Stimulated activated CD4-positive, alpha-beta T cell treated with anti-CD3 and anti-CD28 coated beads, Interleukin-4, amount 100 ng/mL, for 48 hours (primary cell): ENCODE measurements at places on chromosomes 5 and 9.

- DNase-seq = no peak
Observed at GRCh38 chr5:173234129-173234790, 746 bp downstream of the NKX2-5 start.

DNA sequence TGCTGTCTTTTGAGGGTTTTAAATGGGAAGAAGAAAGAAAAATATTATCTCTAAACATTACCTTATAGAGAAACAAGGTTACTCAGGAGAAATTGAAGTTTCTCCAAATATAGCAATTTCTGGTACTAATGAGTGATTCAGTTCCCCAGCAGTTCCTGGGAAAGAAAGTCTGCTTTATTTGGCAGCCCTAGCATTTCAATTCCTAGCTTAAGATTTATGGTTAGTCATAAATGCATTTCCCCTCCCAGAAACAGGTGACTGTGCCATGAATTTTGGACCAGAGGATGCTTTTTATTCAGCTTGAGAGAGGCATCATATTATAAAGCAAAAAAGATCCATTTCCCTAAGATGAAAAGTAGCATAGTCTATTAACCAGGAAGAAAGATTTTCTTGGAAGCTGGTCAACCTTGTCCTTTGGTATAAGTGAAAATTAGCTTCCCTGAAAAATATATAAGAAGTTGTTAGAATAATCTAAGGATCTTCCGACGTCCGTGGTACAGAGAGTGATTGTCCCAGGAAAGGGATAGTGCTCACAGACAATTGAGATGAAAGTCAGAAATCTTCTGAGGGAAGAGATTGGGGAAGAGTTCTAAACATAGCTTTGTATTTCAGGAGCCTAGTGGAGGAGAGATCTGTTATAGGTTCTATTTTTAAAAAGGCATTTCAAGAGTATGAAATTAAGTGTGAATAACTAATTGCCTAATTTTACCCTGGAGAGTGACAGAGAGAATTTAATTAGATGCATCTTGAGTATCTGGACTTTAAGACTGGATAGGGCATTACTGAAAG lies 164.9 kb downstream of the ESM1 start:
- no peak for DNase-seq

- no peak for DNase-seq
Observed at GRCh38 chr5:74281166-74281565, 359.4 kb downstream of the ENC1 start.

GRCh38 chr5:68344447-68345111 lies 129.0 kb downstream of the PIK3R1 start:
- no peak for DNase-seq

DNA sequence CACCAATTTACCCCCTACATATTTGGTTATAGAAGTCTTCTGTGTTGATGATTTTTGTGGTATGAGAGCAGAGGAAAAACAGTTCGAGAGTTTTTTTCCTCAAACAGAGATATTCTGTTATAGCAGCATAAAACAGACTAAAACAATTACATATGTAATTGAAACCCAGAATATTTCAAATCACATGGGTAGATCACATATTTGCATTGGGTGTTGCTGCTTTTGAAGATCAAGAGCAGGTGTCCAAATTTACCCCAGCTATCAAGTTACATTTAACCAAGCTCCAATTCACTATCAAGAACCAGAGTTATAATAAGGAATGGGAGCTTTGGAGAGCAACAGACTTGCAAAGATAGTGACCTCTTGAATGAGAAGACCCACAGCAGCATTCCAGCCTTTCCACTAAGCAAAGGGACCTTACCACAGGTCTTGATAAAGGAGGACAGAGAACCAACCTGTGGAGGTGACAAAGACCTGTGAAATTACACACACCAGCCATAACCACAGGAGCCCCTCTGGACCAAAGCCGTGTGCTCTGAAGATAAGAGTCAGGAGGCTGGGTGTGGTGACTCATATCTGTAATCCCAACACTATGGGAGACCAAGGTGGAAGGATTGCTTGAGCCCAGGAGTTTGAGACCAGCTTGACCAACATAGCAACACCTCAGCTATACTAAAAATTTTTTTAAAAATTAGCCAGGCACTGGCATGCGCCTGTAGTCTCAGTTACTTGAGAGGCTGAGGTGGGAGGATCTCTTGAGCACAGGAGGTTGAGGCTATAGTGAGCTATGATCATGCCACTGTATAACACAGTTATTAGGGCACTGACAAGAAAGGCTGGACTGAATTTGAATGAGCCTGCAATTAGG lies 4.0 kb upstream of the CCL28 start:
- no peak for DNase-seq

DNA sequence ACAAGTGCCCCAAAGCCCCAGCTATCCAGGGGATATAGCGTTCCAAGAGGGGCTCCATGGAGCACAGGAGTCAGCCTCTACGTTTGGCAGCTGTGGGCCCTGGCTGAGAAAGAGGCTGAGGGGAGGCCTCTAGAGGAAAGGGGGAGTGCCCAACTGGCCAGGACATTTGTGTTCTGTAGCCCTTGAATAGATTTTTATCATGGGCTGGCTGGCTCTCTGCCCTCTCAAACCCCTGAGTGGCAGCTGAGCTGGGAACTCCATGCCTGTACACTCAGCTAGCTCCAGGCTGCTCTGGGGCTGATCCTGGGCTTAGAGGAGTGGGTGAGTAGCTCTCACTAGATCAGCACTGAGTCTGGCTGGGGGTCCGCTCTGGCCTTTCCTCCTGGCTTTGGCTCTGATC lies 285.0 kb downstream of the ZSWIM6 start:
- DNase-seq = no peak

- no peak for DNase-seq
Observed at GRCh38 chr9:101738566-101739183, at the start of gene GRIN3A. Gene GRIN3A, minus strand, starts transcription at chr9:101738647. Its CDS starts 668 bp downstream, at chr9:101737979.

GRCh38 chr5:32961059-32961415 lies 249.9 kb downstream of the NPR3 start:
- no peak for DNase-seq

DNA sequence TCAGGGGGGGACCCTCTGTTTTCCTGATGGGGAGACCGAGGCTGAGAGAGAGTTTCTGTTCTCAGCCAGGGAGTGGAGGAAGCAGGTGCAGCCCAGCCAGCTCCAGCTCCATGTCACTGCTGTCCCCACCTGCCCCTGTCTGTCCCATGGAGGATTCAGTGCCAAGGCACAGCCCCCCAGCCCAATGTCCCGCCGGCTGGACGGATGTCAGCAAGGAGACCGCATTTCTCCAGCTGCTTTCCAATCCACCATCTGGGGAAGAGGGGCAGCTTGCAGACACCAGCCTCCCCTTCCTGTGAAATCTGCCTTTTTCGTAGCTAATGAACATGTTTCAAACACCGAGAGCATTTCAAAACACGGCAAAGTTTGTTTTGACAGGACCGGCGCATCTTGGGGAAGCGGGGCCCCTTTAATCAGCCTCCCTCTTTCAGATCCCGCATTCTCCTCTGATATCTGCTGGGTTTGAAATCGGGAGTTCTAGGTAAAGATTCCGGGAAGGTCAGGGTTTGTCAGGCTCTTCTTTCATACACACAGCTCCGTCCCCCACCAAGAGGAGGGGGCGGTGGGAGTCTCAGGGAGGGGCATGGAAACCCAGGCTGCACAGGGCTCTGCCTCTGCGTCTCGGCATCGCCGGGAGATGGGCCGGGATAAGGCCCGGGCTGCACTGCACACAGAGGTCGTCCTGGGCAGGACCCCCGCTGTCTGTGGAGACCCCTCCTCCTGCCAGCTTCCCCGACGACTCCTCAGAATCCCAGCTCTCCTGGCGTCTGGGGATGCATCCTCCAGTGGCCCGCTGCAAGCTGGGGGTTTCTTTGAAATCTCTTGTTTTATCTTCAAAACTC lies 74.8 kb downstream of the NEK6 start:
- no peak for DNase-seq

GRCh38 chr9:106478312-106478711 lies 384.7 kb upstream of the ZNF462 start:
- no peak for DNase-seq

- no peak for DNase-seq
Observed at GRCh38 chr5:173634465-173634983, 18.1 kb upstream of the BOD1 start.

DNA sequence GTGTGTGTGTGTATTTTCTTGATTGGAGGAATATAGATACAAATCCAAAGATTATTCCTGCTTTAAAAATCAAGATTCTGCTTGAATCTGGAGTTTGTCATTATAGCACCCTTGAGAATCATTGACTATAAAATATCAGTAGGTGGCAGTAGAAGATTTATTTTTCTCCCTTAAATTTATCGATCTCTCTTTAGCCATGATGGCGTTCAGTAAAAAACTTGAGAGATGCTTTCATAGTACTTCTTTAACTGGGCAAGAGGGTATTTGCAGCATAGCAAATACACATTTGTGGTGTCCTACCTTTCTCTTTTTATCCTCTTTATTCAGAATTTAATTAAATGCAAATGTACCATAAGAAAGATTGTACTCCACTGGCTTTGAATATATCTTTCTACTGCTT lies 307.7 kb downstream of the ADGRV1 start:
- DNase-seq = no peak

DNA sequence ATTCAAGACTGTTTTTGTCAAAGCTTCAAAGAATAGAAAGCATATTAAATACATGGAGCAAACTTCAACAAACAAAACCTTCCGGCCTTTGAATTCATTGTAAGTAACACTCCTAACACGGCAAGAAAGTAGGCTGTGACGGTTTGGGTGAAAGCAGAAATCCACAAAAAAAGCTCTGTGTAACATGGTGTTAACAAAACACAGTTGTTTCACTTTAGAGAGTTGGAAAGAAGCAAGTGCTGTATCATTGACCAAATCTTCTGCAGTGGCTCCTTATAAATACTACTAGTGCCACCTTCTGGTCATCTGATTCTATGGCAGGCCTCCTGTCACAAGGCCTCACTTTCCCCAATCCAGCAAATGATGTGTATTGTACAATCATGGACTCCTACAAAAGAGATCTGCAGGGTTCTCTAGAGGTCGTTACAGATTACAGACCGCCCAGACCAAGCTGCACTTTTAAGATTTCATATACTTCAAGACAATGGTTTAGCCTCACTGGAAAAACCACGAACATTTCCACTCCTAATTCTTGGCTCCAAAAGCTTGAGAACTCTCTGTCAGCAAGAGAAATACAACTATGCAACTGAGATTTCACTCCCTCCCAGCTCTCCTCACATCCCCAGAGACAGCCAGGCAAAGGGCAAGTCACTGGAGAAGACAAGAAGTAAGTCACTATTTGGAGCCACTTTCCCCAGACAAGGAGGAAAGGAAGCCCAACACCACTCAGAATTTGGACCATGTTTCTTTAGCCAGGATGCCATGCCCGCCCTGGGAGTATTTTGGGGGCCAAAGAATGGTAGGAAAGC lies 196.2 kb downstream of the DTWD2 start:
- no peak for DNase-seq

DNA sequence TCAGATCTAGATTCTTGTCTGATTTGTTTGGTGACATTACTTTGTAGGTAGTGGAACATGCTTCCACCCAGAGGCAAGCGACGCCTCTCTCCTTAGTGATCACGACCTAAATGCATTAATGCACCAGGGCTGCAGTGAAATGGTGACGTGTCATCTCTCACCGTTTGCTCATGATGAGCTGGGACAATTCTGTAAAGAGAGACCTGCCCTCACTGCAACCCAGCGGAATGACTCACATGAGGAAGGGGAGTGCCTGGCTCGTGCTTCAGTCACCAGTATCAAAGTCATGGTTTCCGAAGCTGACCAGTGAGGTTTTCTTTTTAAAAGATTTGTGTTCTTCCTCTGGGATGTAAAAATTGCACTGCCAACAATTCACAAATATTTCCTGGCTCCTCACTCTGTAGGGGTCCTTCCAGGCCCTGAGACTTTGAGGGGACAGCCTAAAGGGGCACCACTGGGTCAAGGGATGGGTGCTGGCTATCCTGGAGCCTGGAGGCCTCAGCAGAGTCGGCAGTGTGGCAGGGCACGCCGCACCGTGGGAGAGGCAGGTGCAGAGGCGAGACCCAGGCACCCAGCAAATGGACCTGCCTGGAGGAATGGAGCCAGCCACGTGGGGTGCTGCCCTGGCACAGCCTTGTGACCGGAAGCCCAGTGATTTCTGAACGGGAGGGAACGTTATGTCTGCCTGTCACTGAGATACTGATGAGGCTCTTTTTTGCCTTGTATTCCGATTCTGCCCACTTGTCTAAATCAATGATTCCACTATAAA lies 17.3 kb downstream of the QSOX2 start:
- DNase-seq = no peak

- no peak for DNase-seq
Observed at GRCh38 chr5:120442694-120443093, 21.4 kb upstream of the PRR16 start.

DNA sequence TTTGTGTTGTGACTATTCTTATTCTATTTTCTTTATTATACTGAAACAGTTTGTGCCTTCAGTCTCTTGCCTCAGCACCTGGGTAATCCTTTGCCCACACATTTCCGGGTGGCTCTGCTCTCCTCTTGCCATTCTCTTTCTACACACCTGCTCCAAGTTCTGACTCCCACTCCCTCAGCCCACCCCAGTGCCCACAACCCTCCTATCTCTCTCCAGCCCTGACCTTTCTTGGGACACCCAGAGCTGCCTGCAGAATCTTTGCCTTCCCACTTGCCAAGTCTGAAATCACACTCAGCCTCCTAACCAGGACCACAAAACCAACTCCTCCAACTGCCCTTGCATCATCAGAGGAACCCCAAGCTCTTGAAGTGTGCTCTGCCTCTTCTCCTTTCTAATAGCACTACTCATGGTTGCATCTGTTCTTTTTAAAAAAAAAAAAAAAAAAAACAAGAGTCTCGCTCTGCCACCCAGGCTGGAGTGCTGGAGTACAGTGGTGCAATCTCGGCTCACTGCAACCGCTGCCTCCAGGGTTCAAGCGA lies 4.1 kb downstream of the SWI5 start:
- DNase-seq = no peak

GRCh38 chr5:151073280-151073679 lies 7.6 kb downstream of the TNIP1 start:
- no peak for DNase-seq

DNA sequence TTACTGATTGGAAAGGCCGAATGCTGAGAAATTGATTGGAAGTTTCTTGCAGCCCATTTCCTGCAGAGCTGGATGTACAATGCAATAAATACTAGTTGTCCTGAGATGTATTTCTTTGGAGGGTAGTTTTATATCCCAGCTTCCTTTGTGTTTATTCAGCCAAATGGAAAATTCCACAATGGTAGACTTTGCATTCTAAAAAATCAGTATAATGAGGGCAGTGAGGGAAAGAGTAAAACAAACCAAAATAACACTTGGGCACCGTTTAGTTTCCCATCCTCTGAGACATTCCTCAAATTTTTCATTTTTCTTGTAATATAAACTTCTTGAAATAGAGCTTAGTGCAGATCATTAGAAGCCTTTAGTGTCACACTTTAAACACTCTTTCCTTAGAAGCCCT lies 379.4 kb downstream of the EBF1 start:
- no peak for DNase-seq

GRCh38 chr9:92721548-92721947 lies 43.1 kb downstream of the BICD2 start:
- no peak for DNase-seq

DNA sequence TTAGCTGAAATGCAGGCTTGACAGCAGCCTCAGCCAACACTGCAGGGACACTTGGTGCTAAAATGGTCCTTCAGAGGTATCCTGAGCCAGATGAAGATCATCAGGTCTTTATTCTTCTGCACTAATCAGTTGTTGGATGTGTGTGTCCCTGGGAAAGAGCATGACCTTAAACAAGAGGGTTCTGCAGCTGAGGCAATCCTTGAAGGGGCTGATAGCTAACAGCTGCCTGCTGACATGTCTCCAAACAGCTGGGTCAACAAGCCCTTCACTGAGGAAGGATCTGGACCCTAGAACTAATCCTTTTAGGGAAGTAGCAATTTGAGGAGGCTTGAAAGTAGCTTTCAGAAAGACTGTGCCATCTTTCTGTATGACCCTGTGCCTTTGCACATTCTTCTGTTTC lies 376.3 kb upstream of the ACTBL2 start:
- no peak for DNase-seq

- no peak for DNase-seq
Observed at GRCh38 chr5:93572608-93573353, 8.2 kb downstream of the NR2F1-AS1 start.
